ENCODE measurements at places on chromosomes 2 and 18.

GRCh38 chr18:22337833-22338232 is 79.9 kb downstream of the CTAGE1 start:
- DNase-seq: no peak

GRCh38 chr18:9741406-9741792 is 33.3 kb downstream of the RAB31 start:
- DNase-seq: no peak

DNA sequence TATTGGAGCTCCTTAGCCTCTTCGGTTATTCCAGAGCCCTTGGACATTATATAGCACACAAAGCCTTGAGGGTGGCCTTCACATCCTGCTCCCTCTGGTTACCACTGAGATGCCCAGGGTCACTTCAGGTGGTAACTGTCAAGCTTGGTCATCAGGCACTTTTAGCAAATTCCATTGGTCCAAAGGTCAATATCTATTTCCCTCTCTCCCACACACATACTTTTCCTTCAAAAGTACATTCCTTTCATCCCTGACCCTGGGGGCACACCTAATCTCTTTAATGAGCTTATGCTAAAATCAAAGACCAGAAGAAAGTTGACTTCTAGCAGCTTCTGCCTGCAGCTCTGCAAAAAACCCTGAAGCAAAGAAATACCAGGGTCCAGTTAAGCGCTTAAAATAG is 172.0 kb upstream of the NRP2 start:
- DNase-seq: no peak

GRCh38 chr2:100130595-100131391 is 11.6 kb downstream of the AFF3 start:
- no peak for DNase-seq

GRCh38 chr2:148613231-148614013 is 31.1 kb upstream of the EPC2 start:
- no peak for DNase-seq

- no peak for DNase-seq
Observed at GRCh38 chr18:28494151-28494550, 317.2 kb upstream of the CDH2 start.

DNA sequence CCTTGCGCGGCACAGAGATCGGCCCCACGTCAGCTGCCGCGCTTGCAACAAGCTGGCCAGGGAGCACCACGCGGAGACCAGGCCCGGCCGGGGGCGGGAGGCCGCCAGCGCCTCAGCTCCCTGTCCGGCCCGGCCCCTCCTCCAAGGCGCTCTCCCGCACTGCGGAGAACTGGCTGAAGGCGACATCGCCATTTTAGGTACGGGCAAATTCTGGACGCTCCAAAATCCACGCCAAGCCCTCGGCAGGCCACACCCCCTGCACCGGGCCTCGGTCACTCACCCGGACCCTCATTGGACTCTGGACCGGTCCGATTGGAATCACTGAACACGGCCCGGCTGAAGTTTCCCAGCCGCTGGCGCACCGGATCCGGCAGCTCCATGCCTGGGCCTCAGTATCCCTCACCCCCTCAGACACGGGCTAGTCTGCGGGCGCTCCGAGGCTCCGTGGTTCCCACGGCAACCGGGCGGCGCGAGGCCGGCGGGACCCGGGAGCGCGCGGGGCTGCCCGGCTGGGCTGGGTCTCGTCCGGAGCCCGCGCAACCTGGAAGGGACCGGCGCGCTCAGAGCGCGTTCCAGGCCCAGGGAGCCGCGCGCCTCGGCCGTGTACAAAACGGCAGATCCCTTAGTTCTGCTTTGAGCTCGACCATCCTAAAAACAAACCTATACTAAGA is at the start of gene TMEM17:
Gene TMEM17 (minus strand): TSS at position 446 of the 671 bp plus-strand sequence. CDS start 66 bp downstream, at position 380.
- peak; percentile 81 for DNase-seq

DNA sequence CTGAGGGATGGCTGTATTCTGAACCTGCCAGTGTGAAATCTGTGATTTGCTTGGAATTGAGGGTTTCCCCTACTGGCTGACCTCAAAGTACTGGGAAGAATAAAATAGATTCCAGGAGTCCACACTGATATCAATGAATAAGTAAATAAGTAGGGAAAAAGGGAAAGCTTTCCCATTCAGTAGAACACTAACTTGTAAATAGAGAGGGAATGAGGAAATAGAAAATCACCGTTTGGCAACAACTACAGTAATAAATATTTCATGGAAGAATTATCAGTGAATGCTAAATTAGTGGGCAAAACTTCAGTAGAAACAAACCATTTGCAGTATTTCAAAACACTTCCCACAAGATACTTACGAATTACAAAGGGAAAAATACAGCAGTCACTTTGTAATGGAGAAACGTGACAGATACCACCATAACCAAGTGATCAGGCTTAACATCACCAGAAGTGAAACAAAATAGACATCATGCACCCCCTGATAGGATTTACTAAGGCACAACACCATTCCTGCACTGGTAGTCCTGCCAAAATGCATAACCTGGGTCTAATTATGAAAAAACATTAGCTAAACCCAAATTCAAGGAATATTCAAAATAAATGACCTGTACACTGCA is 88.5 kb downstream of the ICA1L start:
- no peak for DNase-seq

GRCh38 chr2:169415233-169415748 is 53.0 kb upstream of the LRP2 start:
- DNase-seq: no peak

DNA sequence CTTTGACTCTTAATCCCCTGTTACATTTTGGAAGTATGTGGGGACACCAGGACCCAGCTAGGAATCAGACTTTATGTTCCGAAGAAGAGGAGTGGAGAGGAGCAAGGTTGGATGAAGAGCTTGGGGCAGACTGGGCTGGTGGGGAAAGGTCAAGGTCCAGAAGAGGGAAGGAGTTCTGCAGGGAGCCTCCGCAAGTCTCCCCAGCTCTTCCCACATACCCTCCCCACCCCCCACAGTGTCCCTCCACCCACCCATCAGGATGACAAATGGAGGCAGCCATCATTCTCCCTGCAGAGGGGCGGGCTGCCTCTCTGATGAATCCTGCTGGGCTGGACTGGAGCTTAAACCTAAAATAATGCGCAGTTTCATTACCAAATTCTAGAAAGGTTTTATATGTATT is 77.2 kb downstream of the ACKR3 start:
- DNase-seq: no peak

DNA sequence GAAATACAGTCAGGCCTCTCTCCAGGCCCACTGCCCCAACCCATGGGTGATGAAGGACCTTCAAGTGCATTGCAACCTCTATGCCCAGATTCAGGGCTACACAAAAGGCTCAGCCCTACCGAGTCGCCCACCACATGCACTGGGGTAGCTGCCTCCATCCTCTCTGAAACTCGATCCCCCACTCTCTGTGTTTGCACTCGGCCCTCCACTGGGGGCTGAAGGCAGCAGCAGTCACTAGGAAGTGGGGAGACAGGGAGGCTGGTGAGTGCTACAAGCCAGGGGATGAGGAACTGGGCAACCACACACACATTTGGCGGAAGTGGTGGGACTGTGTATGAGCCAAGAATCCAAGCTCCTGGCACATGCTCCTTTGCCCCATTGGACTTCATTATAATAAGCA is 94.6 kb downstream of the CERS6 start:
- DNase-seq: no peak

GRCh38 chr2:211745295-211746097 is 793.1 kb downstream of the ERBB4 start:
- peak; percentile 36 for DNase-seq

- DNase-seq: no peak
Observed at GRCh38 chr2:62654423-62654791, 51.1 kb upstream of the EHBP1 start.
